ENCODE measurements at places on chromosomes 13 and 19.
A peak's percentile ranks its signal among the peaks of the same experiment; 100 is the strongest.

GRCh38 chr13:26095338-26095737 is 43.5 kb upstream of the SHISA2 start:
- H3K4me1 ChIP-seq = no peaks in the 10 kb centered on the region
- H3K27me3 ChIP-seq = peaks cover 6% of the 10 kb centered on the region
- H3K27ac ChIP-seq = no peak overlapping the region
- no peak for DNase-seq

DNA sequence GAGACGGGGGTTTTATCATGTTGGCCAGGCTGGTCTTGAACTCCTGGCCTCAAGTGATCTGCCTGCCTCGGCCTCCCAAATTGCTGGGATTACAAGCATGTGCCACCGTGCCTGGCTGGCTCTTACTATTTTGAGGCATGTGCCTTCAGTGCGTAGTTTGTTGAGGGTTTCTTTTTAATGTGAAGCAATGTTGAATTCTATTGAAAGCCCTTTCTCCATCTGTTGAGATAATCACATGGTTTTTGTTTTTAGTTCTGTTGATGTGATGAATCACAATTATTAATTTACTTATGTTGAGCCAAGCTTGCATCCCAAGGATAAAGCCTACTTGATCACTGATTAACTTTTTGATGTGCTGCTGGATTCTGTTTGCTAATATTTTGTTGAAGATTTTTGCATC is 290.9 kb downstream of the KCNRG start:
- no peaks in the 10 kb centered on the region for H3K27me3 ChIP-seq
- no peak overlapping the region for H3K27ac ChIP-seq
- DNase-seq = no peak
- peaks cover 11% of the 10 kb centered on the region for H3K4me1 ChIP-seq

DNA sequence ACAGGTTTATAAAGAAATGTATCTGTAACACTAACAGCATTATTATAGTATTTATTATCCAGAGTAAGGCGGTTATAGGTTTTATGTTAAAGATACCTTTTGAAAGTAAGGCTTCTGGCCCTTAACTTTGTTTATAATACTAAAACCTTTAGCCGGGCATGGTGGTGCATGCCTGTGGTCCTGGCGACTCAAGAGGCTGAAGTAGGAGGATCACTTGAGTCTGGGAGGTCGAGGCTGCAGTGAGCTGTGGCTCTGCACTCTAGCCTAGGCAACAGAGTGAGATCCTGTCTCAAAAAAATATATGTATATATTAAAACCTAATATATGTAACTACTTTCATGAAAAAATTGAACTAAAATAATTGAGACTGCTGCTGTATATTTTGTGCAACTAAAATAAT is 98.7 kb upstream of the KLF5 start:
- H3K4me1 ChIP-seq = no peaks in the 10 kb centered on the region
- no peak for DNase-seq
- no peak overlapping the region for H3K27ac ChIP-seq
- no peak overlapping the region for H3K4me3 ChIP-seq

- H3K27me3 ChIP-seq = no peaks in the 10 kb centered on the region
- DNase-seq = no peak
- no peaks in the 10 kb centered on the region for H3K4me1 ChIP-seq
These were observed 161.1 kb downstream of the LACC1 start for GRCh38 chr13:44040818-44041100.

- peaks cover 2% of the 10 kb centered on the region for H3K27me3 ChIP-seq
- H3K27ac ChIP-seq = no peak overlapping the region
- no peak overlapping the region for H3K4me3 ChIP-seq
These were observed 973.7 kb downstream of the UQCRFS1 start for GRCh38 chr19:28239270-28239669.

DNA sequence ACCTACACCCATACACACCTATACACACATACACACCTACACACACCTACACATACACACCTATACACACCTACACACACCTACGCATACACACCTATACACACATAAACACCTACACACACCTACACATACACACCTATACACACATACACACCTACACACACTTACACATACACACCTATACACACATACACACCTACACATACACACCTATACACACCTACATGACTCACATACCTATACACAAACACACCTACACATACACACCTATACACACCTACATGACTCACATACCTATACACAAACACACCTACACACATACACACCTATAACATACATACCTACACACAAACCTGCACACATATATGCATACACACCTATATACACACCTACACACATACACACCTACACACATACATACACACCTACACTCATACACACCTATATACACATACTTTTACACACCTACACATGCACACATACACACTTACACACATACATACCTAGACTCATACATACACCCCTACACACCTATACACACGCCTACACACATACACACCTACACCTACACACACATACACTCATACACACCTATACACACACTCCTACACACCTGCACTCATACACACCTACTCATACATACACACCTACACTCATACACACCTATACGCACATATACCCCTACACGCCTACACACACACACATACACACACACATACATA is 286.7 kb upstream of the MAB21L1 start:
- no peak overlapping the region for H3K4me3 ChIP-seq
- H3K27ac ChIP-seq = no peak overlapping the region
- no peaks in the 10 kb centered on the region for H3K36me3 ChIP-seq
- H3K4me1 ChIP-seq = no peaks in the 10 kb centered on the region

DNA sequence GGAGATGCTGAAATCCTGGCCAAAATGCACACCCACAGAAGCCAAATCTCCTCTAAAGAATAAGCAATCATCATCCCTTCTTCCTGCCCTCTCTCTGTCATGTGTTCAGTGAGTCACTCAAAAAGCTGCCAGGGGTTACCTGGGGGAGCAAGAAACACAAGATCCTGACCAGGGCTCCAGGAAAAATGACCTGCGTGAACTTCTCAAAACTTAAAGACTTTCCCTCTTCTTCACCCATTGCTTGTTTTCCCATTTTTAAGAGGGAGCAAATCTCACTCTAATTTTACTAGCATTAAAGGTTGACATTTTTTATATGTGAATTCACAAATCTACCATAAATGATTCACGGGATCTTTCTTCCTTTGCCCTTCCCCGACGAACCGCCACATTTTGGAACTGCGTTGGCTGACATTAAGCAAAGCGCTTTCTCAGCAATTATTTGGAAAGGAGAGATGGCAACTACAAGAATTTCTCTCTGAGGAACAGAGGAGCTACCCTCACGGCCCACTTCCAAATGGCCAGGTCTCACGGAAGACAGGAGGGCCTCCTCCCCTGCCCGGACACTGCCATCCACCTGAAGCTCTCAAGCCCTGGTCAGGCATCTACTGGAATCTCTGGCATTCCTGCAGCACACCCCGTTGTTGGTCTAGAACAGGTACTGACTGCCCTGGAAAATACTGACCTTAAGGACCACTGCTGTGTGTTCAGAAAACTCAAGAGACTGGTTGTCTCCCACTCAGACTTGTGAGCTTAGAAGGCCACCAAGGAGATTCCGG is 14.2 kb downstream of the TSHZ3 start:
- no peaks in the 10 kb centered on the region for H3K27me3 ChIP-seq
- H3K4me3 ChIP-seq = no peak overlapping the region
- H3K36me3 ChIP-seq = no peaks in the 10 kb centered on the region
- H3K27ac ChIP-seq = no peak overlapping the region

DNA sequence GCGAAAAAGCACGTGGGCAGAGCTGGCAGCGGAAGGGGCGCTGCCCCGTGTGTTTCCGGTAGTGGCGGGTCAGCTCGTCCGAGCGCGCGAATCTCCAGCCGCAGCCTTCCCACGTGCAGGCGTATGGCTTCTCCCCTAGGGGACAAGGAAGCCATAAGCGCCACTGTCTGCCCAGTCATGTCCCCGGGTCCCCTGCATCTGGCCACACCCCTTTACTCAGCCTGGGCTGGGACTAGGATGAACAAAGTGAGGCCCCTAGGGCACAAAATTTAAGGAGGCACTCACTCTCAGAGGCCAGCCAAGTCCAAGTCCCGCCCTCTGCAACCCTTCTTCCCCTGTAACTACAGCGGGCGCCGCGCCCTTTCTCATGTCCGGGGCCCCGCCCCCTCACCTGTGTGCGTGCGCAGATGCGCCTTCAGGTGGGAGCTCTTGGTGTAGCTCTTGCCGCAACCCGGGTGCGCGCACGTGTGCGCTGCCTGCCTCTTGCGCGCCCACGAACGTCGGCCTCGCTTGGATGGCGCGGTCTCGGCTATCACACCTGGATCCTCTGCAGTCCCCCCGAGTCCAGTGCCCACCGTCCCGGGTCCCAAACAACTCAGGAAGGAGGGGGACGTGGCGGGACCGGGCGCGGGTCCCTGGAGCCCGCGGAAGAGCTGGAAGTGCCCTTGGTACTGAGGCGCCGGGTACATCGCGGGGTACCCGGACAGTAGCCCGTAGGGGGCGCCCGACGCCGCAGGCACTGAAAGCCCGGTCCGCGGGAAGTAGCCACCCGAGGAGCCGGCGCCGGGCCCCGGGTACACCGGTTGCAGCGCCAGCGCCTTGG is 1.9 kb downstream of the KLF1 start:
- DNase-seq = peak; percentile 87
- peaks cover 47% of the 10 kb centered on the region for H3K4me1 ChIP-seq
- no peaks in the 10 kb centered on the region for H3K27me3 ChIP-seq
- H3K4me3 ChIP-seq = peak overlapping the region; percentile 65
- no peaks in the 10 kb centered on the region for H3K36me3 ChIP-seq

- no peak for DNase-seq
- peaks cover 14% of the 10 kb centered on the region for H3K27me3 ChIP-seq
- peaks cover 3% of the 10 kb centered on the region for H3K4me1 ChIP-seq
These were observed 158.7 kb upstream of the GPR12 start for GRCh38 chr13:26919311-26919710.

GRCh38 chr13:107124129-107124718 is 556.3 kb upstream of the ARGLU1 start:
- H3K27me3 ChIP-seq = no peaks in the 10 kb centered on the region
- H3K4me3 ChIP-seq = no peak overlapping the region
- no peak overlapping the region for H3K27ac ChIP-seq
- no peaks in the 10 kb centered on the region for H3K4me1 ChIP-seq

GRCh38 chr13:111949311-111949710 is 117.6 kb upstream of the SOX1 start:
- no peaks in the 10 kb centered on the region for H3K27me3 ChIP-seq
- H3K36me3 ChIP-seq = no peaks in the 10 kb centered on the region
- no peak overlapping the region for H3K4me3 ChIP-seq
- H3K27ac ChIP-seq = no peak overlapping the region
- no peak for DNase-seq

DNA sequence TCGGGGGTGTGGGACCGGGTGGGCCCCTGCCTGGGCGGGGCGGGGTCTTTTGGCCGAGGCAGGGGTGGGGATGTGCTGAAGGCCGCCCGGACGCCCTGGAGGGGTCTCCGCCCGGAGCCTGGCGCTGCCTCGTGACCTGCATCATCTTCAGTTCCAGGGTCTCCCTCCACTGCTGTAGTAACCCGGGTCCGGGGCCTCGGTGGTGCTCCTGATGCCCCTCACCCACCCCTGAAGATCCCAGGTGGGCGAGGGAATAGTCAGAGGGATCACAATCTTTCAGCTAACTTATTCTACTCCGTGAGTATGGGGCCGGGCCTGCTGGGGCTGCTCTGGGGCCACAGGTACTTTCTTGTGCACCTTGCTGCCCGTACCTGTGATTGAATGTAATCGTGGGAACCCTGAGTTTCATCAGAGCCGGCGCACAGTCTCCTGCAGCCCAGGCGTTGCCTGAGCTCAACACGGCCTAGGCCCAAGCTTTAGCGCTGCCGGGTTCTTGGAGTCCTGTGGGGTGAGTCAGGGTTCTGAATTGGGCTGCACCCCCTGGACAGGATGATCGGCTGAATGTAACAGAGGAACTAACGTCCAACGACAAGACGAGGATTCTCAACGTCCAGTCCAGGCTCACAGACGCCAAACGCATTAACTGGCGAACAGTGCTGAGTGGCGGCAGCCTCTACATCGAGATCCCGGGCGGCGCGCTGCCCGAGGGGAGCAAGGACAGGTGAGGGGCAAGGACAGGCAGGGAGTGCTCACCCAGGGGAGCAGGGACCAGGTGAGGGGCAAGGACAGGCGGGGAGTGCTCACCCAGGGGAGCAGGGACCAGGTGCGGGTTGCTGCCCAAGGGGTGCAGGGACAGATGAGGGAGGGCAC is 10.5 kb downstream of the PEAK3 start:
- peaks cover 58% of the 10 kb centered on the region for H3K4me1 ChIP-seq
- DNase-seq = peak; percentile 21
- H3K27me3 ChIP-seq = no peaks in the 10 kb centered on the region
- H3K4me3 ChIP-seq = peak overlapping the region; percentile 98

GRCh38 chr19:29880498-29881081 is 61.4 kb upstream of the URI1 start:
- no peak overlapping the region for H3K4me3 ChIP-seq
- no peak overlapping the region for H3K27ac ChIP-seq
- no peaks in the 10 kb centered on the region for H3K27me3 ChIP-seq

- DNase-seq = peak; percentile 21
- no peak overlapping the region for H3K27ac ChIP-seq
- H3K36me3 ChIP-seq = peaks cover 22% of the 10 kb centered on the region
- no peaks in the 10 kb centered on the region for H3K4me1 ChIP-seq
- H3K27me3 ChIP-seq = no peaks in the 10 kb centered on the region
These were observed 146.6 kb downstream of the RGCC start for GRCh38 chr13:41603917-41604316.

DNA sequence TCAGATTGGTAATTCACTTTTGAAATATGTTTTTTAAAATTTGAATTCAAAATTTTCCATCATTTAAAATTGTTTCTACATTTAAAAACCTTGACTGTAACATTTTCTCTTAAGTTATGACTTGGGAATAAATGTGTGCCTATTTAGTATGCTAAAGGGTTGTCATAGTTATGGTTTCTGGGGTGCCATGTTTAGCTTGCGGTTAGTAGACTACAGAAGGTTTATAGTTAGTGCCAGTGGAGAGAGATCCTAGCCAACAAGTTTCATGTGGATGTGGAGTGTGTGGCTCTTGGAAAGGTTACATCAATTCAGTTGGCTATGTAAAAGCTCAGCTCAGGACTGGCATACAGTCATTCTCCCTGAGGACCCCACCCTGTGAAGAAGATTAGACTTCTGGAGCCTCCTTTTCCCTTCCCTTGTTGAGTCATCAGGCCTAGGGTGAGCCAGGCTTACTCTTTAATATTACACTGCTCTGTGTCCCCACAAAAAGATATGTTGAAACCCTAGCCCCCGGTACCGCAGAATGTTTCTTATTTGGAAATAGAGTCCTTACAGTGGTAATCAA is 20.4 kb downstream of the LMO7 start:
- H3K4me3 ChIP-seq = no peak overlapping the region
- no peak overlapping the region for H3K27ac ChIP-seq
- no peak for DNase-seq
- no peaks in the 10 kb centered on the region for H3K27me3 ChIP-seq

Data from CD4-positive, alpha-beta T cell (primary cell).